ENCODE measurements at places on chromosomes 16 and 17. TPM values are rescaled to one million over a fixed set of nuclear protein-coding genes. Genes with fewer than 3 reads are reported as not detected.

DNA sequence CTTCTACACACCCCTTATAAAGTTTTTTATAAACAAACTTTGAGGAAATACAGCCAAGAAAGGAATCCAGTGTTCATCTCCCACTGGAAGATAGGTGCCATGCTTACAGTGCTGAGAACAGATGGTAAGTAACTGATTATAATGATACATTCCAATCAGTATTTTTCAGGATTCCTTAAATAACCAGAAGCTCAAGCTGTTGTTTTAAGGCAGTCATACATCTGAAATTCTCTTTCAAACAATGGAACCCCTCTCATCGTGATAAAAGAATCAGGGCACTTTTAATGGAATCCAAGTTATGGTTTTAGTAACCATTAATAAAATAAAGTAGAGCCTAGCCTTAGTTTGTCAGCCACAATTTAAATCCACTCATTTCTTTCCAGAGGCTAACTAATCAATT is 56.1 kb upstream of the STAC2 start:
- DNase-seq = no peak

DNA sequence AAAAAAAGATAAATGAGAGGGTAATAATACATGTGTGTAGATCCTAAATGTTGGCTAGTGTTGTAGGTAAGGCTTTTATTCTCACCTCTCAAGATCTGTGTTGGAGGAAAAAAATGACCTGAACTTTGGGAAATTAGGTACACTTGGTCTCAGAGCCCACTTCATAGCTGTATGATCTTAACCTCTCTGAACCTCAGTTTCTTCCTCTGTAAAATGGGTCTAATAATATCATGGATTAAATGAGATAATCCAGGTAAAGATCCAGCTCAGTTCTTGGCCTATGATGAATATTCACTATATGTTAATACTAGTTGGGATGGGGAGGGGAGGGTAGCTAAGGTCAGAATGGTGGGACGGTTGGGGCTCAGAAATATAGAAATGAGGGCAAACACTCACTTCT is 24.3 kb upstream of the GPRC5B start:
- DNase-seq = no peak

- peak; percentile 93 for DNase-seq
Observed at GRCh38 chr17:50139950-50140885, 10.3 kb upstream of the SAMD14 start.

GRCh38 chr17:76272541-76273444 is 7.6 kb downstream of the UBALD2 start:
- DNase-seq = peak; percentile 68

DNA sequence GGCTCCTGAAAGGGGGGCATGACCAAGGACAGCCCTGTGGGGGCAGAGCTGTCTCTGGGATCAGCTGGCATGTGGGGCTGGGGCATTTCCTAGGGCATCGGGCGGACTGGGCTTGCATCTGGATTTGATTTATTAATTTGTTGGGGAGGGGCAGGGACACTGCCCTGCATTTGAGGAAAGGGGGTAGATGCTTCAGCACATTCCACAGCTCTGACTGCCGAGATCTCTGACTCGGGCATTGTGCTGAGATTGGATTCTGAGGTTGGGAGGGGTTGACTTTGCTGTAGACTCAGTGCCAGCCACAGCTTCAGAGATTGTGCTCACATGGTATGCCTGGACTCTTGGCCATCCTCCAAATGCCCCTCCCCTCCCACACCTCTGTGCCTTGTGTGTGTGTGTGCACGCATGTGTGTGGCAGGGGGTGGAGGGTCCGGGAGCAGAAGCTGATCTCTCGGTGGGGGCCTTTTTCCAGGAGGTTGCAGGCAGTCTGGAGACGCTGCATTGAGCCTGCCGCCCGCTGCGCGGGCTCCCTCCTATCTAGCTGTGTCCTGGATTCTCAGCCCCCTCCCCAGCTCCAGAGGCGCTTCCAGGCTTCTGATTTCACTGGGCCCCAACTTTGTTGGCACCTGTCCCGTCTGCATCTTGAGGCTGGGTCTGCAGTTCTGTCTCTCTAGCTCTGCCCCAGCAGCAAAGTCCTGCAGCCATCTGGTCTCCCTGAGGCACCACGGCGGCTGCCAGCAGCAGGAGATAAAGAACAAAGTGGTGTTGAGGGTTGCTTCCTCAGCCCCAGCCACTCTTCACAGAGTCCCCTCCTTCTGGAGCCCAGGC is 14.9 kb downstream of the IGFBP4 start:
- DNase-seq = no peak

- no peak for DNase-seq
Observed at GRCh38 chr17:57326764-57327163, 70.4 kb downstream of the MSI2 start.

DNA sequence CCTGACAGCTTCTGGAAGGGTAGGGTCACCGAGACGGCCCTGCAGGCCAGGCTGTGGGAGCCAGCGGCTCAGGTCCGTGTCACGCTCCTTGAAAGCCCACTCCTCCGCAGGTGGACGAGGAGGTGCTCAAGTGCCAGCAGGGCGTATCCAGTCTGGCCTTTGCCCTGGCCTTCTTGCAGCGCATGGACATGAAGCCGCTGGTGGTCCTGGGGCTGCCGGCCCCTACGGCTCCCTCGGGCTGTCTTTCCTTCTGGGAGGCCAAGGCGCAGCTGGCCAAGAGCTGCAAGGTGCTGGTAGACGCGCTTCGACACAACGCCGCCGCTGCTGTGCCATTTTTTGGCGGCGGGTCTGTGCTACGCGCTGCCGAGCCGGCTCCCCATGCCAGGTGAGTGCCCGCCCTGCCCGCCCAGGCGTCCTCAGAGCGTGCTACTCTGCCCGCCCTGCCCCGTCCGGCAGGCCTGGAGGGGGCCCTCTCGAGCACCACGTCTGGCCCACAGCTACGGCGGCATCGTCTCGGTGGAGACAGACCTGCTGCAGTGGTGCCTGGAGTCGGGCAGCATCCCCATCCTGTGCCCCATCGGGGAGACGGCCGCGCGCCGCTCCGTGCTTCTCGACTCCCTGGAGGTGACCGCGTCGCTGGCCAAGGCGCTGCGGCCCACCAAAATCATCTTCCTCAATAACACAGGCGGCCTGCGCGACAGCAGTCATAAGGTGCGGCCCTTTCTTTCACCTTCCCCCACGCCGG is 1.3 kb downstream of the NAGS start:
- peak; percentile 75 for DNase-seq

IL17C gene
- not detected for total RNA-seq

- DNase-seq = no peak
Observed at GRCh38 chr17:68957944-68958343, 2.8 kb upstream of the ABCA8 start.

DNA sequence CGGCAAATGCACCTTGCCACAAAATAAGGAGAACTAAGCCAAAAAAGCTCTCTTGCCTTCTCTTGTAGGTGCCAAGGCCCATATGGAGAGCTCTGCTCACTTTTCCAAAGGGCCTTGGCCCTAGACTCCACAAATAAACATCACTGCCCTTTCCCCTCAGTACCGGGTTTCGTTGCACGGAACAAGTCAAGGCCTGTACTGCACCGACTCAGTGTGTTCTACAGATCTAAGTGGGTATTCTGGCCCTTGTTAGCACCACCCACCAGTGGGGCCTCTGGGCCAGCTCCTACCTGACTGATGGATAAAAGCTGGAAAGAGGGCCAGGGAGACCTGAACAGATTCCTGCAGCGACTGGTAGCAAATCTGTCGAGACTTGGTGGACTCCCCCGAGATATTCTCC is 43.7 kb upstream of the GSG1L start:
- DNase-seq = no peak

GRCh38 chr17:73652886-73653480 is 8.7 kb upstream of the SDK2 start:
- no peak for DNase-seq

SLC52A1 gene
- not detected for total RNA-seq

KRT31 gene
- total RNA-seq = not detected

GNAO1 gene
- total RNA-seq = 32.2 TPM

- DNase-seq = no peak
Observed at GRCh38 chr16:15598648-15599190, 44.2 kb downstream of the MARF1 start.

- DNase-seq = no peak
Observed at GRCh38 chr17:29844339-29845048, 85.5 kb downstream of the SSH2 start.

DNA sequence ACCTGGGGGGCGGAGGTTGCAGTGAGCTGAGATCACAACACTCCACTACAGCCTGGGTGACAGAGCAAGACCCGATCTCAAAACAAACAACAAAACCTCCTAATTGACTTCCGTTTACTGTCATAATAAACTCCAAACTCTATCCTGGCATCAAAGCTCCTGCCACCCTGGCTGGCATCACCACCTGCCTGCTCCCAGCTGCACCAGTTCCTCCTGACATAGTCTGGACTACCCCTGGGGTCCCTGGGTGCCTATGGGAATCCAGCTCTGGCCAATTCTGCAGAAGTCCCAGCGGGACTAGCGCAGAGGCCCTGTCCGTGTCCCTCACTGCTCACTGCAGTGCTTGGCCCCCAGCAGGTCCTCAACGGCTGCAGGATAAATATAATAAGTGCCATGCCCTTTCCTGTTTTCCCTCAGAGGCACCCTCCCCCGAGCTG is 723 bp downstream of the NTHL1 start:
- DNase-seq = no peak

TLCD3B gene
- not detected for total RNA-seq

DNA sequence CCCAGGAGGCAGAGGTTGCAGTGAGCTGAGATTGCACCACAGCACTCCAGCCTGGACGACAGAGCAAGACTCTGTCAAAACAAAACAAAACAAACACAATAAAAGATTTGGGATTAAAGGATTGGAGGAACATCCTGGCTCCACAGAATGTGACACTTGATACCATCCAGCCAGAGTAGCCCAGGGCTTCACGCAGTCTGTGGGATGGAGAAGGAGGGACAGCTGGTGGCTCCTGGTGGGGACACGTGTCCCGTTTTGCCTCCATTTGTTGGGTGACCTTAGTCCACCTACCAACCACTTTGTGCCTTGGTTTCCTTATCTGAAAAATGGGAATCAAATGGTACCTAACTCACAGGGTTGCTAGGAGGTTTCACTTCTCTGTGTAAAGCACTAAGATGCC is 12.4 kb upstream of the CYB561 start:
- no peak for DNase-seq

DNA sequence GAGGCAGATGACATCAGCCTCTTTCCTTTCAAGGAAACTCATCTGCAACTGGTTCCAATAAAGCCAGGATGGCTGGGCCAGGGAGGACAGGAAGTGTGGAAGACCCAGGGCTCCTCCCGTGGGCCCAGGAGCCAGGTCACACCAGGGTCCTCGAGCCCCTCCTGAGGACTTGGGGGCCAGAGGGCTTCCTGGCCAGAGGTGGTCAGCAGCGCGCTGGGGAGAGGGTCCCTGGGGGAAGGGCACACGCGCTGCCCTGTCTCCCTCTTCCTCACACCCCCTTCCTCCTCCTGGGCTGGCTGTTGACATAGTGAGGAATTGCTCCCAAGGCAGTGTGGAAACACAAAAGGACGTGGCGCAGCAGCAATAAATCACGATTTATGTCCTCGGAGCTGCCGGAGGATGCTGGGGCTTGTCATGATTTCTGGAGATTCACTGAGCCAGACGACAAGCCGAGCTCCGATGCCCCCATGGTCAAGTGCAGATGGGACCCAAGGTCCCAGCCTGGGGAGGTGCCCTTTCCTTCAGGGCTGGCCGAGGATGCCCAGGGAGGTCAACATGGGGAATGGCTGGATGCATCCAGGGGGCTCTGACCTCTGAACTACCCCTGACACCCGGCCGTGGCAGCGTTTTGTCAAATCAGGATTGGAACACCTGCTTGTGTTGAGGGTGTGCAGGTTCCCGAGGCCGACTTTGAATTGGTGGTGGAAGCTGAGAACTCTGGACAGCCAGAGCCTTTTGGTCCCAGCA is 152.6 kb downstream of the IRF8 start:
- no peak for DNase-seq

DNA sequence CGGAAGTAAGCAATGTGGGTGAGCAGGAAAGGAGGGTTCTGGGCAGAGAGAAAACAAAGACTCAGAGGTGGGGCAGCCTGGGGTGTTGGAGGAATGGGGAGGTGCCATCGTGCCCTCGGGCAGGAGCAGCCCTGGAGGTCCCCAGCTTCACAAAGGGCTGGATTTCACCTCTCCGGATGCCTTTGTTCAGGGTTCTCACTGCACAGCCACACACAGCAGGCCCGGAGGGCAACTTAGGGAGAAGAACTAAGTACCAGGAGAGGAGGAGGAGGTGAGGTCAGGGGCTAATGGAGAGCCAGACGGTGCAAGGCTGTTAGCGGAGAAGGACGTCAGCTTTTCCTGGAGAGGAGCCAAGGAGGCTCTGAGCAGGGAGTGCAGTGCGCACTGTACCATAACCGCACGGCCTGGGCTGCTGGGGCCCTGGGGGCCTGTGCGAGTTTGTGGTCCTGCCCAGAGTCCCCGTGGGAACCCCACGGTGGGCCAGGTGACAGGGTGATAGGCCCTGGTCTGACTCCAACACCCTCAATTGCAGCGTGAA is 9.3 kb downstream of the ARRB2 start:
- DNase-seq = no peak

DNA sequence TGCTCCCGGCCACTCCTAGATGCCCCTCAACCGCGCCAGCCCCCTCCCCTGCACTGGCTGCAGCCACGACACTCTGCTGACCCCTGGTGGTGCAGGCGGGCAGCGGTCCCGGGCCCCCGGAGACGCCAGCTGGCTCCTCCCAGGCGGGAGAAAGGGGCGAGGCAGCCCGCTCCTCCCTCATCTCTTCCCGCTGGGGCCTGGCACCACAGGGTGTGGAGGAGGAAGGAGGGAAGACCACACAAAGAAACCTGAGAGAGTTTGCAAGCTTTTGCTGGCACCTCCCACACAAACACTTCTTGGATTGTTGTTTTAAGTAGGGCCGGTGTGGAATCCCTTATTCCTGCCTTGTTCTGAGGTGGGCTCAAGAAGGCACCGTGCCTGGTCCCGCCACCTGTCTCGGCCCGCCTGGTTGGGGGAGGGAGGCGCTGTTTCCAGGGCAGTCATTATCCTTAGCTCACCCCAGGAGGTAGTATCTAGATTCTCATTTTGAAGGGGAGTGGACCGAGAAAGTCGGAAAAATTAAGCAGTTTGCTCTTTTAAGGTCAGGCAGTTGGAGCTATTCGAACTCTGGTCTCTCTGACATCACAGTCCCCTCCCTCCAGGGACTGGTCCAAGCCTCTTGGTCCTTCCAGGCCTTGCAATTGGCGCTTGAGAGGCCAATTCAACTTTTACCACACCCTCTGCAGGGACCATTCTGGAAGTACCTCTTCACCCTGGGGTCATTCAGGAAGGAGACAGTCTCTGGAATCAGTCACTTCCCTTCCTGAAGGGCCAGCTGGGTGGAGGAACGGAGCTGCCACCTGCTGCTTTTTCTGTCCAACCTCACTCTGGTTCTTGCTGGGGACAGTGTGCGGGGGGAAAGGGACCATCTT is 959 bp upstream of the ANKRD13B start:
- peak; percentile 93 for DNase-seq

Data from Right ventricle myocardium inferior (tissue), 1 donor.